ENCODE measurements at places on chromosomes 1 and 21.

GRCh38 chr1:170521818-170522217 is 10.1 kb upstream of the GORAB start:
- no peak for DNase-seq

DNA sequence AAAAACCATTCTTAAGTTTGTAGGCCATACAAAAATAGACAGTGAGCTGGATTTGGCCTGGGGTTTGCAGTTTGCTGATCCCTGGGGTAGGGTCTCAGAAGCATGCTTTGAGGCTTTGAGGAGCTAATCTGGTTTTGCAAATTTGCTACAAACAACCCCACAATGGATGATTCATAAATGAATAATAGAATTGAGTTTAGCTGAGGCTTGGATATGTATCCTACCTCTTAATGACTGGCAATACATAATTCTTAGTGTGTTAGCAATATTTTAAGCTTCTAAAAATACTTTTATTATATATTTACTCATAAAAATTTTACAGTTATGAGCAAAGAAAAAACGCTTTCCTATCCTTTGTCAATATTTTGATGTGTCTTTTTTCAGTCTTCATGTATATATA is 50.6 kb downstream of the ROR1 start:
- no peak for DNase-seq

GRCh38 chr1:36014722-36015220 is 69.1 kb upstream of the TEKT2 start:
- no peak for DNase-seq

DNA sequence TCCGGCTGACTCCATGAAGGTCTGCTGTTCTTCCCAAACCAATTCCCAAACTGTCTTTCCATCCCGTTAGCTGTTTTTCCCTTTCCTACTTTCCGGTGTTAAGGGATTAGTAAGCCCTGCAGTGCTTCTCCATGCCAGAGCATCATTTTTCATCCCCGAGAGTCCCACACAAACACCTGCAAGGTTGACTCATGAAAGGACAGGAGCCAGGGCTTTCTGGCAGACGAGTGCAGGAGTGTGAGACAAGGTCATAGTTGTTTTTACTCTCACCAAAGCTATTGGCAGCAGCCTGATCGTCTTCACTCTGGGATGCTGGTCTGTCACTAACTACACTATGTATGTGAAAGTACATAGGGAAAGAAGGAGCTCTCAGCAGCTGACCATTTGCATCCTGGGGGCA is 10.2 kb upstream of the BECN2 start:
- DNase-seq = no peak

DNA sequence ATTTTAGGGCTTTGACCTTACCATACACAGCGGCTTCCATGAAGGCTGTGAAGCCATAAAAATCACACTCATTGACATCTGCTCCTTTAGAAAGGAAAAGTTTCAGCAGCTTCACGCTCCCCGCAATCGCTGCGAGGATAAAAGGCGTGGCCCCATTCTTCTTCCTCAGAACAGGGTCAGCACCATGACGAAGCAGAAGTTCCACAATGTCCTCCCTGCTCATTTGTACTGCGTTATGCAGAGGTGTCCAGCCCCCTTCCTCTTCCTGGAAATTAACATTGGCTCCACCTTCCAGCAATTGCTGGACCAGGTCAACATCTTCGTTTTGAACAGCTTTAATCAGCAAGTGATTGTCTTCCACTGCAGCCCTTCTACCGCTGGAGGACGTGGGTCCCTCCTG is 2.7 kb downstream of the RNASEL start:
- no peak for DNase-seq

DNA sequence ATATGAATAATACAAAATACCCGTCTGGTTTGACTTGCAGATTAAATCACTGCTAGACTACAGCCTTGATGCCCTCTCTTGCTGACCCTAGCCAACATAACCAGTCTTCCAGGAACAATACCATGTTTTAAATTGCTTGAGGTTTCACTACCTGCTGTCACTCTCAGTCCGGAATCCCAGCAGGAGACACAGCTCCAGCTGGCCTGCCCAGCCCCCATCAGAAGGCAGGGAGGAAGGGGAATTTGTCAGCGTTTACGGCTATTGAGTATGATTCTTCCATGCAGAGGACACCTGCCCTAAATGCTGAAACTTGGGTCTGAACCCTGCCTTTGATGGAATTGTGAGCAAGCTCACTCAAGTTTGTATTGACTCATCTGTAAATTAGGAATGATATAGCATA is 33.0 kb downstream of the ZNF496 start:
- no peak for DNase-seq

GRCh38 chr21:29351691-29352090 is 53.0 kb downstream of the BACH1 start:
- no peak for DNase-seq

- no peak for DNase-seq
Measured at GRCh38 chr1:176552217-176552991, 89.4 kb downstream of the PAPPA2 start.

Data from MM.1S (cell line).